ENCODE measurements at places on chromosomes 2 and 18.

DNA sequence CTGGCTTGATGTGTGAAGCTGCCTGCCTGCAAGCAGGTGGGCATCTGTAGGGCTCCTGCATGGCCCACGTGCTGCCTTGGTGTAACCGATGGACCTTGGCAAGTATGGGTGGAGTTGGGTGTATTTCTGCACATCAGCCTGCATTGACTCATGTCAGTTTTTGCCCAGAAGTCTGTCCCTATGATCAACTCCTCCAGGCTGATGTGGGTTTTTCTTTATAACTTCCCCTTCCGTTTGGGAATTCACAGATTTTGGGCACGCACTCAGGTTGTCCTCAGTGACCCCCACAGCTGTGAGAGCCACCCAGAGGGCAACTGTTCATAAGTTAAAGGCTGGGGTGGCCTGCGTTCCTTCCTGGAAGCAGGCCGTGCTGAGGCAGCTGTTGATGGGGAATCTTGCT is 123.3 kb downstream of the NCK2 start:
- no peak for DNase-seq

GRCh38 chr2:72561621-72562318 is 264.1 kb downstream of the EXOC6B start:
- DNase-seq = no peak

DNA sequence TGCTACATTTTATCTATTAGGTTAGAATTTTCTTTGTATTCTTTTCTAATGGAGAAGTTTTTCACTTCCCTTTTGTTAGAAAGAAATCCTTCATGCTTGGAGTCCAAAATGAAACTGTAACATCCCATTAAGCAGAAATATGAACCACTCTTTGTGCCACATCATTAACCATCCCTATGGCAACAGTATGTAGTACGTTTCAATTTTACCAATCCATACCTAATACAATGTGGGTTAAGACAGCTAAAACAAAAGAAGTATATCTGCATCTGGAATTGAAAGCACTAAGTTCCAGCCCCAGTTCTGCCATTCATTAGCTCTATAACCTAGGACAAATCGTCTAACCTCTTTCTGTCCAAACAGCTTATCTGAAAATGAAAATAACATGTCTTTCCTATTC is 409.2 kb upstream of the SPHKAP start:
- DNase-seq = no peak

DNA sequence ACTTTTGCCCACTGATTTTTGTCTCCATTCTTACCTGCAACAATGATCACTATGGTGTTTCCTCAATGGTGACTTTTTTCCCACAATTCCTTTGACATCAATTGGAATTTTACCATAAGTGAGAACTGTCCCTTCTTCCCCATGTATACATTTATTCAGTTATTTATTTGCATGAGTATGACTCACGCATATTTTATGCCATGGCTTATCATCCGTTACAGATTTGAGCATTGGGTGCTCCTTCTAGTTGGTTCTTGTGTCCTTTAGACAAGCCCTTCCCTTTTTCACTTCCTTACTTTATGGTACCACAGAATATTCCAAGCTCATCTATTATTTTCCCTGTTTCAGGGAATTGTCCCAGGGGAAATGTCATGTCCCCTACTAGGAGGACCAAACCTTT is 7.6 kb downstream of the COX5B start:
- no peak for DNase-seq

DNA sequence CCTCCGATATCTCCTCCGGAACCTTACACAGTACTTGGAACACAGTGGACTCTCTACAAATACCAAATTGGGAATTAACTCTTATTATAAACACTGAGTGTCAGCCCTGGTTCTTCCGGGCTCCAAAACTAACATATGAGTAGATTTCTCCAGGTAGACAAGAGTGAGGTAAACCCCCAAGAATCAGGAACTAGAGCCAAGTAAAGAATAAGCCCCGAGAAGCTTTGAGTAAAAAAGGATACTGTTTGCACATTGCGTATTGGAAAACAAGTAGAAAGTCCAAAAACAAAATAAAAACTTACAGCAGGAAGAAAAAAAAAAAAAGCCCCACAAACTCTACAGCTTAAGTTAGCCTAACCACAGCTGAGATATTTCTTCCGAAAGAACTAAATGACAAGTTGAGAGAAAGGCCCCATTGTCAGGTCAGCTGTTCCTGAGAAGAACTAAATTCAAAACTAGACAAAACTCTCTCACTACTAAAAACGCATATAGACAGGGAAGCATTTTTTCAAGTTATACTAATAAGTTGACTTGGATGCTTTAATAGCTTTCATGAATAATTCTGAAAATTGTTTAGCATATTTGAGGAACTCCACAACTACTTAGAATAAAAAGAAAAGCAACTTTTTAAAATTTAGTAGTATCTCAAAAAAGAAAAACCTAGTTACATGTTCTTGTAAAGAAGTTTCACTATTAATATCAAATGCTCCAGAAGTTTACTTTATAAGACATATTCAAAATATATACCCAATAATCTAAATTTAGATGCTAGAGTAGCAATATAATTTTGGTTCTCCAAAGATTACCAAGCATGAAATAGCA is 4.3 kb upstream of the HAAO start:
- no peak for DNase-seq

DNA sequence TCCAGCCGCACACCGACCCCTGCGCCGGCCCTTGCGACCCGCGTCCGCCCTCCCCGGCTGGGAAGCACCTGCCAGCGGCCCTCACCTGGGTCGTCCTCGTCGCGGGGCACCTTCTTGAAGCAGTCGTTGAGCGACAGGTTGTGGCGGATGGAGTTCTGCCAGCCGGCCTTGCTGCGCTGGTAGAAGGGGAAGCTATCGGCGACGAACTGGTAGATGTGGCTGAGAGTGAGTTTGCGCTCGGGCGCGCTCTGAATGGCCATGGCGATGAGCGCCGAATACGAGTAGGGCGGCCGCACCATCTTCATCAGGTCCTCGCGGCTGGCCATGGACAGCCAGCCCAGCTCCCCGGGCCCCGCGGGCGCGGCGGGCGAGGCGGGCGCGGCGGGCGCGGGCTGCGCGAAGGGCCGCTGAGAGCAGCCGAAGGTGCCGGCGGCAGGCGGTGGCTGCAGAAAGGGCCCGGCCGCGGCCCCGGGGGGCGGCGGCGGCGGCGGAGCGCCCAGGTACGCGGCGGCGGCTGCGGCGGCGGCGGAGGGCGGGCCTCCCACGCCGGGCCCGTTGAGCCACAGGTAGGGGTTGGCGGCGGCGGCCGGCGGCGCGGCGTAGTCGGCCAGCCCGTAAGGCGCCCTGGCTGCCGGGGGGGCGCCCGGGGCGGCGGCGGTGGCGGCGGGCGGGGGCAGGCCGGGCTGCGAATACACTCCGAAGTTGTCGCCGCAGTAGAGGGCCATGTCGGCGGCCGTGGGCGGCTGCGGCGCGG is 505 bp downstream of the FOXI3 start:
- no peak for DNase-seq
